Fibroblast of villous mesenchyme (primary cell): ENCODE measurements at places on chromosomes 4 and X.

DNA sequence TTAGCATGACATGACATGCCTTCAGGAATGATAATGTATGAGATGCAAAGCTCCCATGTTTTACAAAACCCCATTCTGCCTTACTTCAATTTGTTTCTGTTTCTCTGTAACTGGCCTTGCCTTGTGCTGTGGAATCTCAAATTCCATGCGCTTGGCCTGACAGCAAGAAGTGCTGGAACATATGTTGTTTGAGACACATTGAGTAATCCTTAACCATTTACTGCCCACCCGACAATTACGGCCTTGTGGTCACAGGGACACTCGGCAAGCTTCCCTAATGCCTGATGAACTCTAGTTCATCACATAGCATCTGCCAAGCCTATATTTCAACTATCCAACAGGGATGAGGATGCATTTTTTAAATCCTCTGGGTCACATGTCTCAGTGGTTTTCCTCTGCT, 226.4 kb upstream of the CASK start:
- DNase-seq, result peak; percentile 49

DNA sequence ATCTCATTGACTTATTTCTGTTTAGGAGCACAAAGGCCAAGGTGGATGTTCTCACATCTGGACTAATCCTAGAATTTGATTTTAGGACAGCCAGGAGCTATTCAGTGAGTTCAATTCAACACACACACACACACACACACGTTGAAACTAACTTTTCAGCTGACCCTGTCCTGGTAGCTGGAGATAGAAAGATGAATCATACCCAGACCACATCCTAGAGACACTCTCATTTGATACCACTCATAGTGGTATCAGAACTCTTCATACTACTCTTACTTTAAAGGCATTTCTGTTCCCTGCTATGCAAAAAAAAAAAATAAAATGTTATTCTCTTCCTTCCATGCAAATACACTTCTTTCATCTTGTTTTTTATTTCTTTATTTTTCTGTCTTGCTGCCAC, 36.7 kb downstream of the KLF8 start:
- DNase-seq, result no peak

DNA sequence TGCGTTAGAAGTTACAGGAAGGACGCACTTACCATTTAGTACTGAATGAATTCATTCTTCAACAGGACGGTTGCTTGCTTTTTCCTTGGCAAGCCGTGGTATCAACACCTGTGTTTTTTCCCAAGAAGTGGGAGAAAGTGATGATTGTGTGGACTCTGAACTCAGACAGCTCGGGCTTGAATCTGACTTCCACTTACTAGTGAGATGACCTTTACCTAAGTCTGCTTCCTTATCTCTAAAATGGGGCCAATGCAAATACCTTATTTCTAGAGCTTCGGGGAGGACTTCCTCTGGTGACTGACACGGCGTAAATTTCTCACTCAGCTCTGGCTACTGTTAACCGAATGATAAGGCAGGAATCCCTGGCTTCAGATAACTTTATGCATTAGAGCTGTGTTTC, 146.8 kb upstream of the RBPJ start:
- DNase-seq, result peak; percentile 30

DNA sequence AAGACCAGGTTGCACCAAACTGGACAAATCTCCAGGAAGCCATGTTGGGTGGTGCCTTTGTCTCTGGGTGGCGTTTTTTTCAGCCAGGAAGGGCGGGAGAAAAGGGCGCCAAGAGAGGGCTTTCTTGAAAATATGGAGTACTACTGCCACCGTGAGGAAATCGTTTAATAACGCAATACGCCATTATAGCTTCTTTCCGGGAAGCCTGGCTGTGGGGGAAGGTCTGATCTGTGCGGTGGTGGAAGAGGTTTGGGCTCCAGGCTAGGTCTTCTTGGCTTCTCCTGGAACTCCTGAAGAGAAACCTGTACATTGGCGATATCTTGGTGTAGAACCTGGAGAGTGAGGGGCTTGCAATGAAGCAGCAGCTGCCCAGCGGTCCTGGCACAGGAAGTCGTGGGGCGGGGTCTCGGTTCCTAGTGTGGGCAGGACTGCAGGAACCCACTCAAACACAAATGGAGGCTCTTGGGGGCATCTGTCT, 202.7 kb downstream of the OR13H1 start:
- DNase-seq, result peak; percentile 93

DNA sequence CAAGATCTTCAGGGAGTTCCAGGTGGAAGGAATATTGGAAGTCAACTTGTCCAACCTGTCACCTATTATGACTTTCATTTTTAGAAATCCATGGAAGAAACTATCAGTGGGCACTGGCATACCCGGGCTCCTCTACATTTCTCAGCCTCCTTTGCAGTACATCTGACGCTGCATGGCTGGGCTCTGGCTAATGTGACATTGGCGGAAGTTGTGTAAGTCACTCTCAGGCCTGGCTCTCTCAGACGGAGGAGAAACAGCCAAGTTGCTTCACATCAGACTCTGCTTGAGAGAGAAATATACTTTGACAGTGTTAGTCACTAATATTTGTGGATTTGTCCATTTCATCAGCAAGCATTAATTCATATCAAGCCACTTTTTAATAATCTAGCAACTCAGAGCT, 4.5 kb downstream of the DCHS2 start:
- no peak for DNase-seq

DNA sequence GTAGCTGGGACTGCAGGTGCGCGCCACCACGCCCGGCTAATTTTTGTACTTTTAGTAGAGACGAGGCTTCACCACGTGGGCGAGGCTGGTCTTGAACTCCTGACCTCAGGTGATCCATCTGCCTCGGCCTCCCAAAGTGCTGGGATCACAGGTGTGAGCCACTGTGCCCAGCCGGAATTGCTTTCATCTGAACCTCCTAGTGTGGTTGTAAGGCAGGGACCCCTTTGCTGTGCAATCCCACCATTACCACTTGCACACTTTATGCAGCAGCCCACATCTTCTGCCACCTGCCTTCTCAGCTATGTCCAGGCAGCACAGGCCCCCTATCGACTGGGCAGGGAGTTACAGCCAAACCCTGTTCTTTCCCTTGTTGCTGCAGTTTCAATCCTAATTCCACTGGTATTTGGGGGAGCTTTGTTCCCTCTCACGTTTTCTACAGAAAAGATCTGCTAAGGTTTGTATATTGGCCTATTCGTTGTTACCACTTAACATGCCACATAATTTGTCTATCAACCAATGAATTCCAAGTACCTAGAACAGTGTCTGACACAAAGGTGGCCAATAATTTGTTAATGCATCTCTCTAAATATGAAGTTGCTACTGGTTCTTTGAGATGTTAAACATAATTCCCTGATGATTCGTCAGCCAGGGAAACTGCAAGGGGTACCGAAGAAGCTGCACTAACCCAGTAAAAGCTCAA, 6.5 kb downstream of the RPL39 start:
- no peak for DNase-seq

DNA sequence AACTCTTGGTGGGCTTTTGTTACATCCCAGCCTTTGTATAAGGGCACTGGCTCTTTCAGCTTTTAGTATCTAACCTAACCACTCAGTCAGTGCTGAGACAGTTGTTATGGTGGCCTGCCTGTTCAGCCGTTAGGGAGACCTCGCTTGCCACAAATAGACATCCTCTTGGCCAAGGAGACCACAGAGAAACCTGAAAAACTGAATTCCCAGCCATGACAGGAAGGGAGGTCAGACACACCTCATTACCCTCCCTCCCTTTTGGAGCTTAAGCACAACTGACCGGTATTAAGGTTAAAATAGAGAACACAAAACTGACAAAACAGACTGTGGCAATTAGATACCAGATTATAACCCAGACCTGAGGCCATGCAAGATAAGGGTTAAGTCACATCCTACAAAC, 1639.3 kb downstream of the RPA4 start:
- no peak for DNase-seq

DNA sequence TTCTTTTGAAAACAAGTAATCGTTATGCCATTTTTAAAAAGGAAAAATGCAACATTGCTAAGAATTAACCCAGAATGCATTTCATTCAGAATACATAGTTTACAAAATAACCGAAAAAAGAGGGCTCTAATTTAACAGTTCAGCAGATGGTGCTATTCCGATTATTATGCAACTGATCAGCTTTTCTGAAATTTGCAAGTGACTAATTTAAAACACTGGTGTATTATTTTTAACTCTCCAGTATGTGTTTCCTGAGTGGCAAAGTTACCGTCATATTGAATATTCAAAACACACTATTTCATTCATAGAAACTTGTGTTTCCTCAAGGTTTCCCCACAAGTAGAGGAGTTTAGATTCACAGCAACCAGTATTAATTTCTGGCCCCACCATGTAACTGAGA, 21.1 kb downstream of the ZBTB49 start:
- no peak for DNase-seq

DNA sequence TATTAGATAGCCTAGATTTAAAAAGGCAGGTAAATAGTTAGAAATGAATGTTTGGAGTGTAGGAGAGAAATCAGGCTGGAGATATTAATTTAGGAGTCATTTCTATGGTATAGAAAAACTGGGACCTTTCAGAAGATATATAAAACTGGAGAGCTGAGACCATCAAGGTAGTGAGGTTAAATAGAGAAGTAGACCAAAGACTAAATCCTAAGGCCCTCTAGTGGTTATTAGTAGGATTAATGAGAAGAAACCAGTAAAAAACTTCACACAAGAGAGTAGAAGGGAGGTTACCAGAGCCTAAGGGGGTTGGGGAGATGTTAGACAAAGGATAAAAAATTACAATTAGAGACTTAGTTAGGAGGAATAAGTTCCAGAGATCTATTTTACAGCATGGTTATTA, 351.0 kb upstream of the SPANXN1 start:
- peak; percentile 9 for DNase-seq

DNA sequence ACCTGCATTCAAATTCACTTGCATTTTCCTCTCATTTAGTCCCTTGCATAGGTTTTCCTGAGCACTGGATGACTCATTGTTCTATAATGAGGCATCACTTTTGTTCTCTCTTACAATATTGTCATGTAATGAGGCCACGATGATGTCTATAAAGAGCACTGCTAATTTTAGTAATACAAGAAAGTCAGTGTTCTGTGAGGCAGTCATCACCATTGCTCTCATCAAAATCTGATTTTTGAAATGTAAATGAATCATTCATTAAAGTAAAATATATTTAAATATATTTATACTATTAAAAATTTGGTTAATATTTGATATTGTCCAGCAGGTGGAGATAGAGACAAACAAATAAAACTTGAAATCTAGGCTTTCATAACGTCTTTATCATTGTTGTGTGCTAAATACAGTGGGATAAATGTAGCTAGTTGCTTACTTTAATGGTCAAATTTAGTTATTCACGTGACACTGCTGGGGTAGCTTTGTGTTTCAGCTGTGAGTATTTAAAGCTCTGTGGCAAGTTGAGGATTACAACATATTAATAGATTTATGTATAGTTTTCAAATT, 15.4 kb downstream of the HMGB2 start:
- DNase-seq, result peak; percentile 63

DNA sequence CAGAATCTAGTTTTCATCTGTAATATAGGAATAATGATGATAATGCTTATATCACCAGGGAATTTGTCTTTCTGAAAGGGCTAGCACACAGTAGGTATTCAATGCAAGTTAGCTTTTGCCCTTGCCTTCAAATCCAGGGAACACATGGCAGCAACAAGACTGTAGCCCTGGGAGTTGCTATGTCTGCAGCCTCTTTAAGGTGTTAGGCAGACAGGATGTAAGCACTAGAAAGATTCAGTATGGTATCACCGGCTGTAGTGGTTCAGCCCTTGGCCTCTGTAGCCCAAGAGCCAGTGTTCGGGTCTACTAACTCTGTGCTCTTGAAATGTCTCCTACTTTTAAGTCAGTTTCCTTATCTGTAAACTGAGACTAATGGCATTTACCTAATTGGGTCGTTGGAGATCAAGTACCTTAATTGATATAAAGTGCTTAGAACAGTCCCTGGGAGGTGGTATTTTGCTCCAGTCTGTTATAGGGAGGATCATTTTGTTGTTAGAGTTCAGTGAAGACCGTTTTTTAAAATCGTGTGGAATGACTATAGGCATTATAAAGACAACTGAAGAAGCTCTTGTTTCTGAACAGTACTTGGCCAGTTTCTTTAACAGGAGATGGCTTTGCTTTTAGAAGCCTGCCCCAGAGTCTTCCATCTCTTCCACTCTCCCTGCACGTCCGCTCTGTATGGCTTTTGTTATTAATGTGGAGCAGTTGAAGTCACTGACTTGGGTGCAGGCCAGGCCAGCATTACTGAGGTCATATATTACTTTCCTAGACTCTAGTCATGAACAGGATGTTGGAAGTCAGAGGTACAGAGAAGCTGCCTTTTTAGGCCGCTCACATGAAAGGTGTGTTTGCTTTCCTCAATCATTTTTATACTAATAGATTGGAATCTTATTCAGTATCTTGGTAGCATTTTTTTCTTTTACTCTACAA, 44.8 kb downstream of the GAB1 start:
- peak; percentile 85 for DNase-seq

- peak; percentile 79 for DNase-seq
Observed at GRCh38 chr4:153083447-153083947, 120.7 kb upstream of the TRIM2 start.

DNA sequence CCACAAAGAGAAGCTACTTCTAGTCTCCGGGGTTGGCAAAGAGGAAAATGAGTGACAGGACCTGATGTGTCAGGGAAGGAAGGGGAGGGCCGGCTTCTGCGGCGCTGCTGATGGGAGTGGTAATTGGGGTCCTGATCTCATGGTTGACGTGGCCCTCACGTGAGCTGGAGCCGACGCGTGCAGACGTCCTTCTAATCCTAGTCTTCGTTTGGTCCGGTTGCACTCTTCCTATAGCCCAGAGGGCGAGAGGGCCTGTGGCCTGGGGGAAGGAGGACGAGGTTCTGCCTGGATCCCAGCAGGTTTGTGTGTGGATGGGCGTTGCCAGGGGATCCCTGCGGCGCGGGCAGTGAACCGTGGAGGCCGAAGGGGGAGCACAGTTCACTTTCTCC, at the start of gene ARMCX1:
Gene ARMCX1 (plus strand): TSS at position 186 of the 389 bp plus-strand sequence. CDS start 2,384 bp downstream, outside the sequence.
- DNase-seq, result peak; percentile 85

DNA sequence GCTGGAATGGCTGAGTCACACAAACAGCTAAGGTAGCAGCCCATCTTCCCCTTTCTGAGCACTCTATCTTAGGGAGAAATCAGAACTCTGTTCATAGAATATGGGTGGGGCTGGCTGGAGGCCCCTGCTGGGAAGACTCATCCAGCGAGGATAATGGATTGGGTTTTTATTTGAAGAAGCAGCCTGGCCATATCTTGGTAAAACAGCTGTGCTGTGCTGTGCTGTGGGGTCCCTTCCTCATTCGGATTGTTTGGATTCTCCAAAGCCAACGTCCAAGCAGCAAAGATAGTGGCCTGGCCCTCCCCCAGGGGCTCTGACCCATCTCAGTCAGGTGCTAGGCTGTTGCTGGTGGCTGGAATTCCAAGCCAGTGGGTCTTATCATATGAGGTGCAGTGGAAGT, 63.8 kb downstream of the ZNF718 start:
- no peak for DNase-seq
